Cardiac fibroblast (primary cell): ENCODE measurements at places on chromosomes 5 and 9.
A peak's percentile ranks its signal among the peaks of the same experiment; 100 is the strongest.

GRCh38 chr5:120092649-120093048 lies 371.5 kb upstream of the PRR16 start:
- DNase-seq: no peak

- DNase-seq: no peak
These were observed 65.3 kb upstream of the PPP1R26 start for GRCh38 chr9:135414293-135414692.

GRCh38 chr5:180590543-180591310 lies 572 bp downstream of the SCGB3A1 start:
- DNase-seq: no peak

GRCh38 chr5:59276325-59276675 lies 617.2 kb downstream of the PDE4D start:
- DNase-seq: no peak

DNA sequence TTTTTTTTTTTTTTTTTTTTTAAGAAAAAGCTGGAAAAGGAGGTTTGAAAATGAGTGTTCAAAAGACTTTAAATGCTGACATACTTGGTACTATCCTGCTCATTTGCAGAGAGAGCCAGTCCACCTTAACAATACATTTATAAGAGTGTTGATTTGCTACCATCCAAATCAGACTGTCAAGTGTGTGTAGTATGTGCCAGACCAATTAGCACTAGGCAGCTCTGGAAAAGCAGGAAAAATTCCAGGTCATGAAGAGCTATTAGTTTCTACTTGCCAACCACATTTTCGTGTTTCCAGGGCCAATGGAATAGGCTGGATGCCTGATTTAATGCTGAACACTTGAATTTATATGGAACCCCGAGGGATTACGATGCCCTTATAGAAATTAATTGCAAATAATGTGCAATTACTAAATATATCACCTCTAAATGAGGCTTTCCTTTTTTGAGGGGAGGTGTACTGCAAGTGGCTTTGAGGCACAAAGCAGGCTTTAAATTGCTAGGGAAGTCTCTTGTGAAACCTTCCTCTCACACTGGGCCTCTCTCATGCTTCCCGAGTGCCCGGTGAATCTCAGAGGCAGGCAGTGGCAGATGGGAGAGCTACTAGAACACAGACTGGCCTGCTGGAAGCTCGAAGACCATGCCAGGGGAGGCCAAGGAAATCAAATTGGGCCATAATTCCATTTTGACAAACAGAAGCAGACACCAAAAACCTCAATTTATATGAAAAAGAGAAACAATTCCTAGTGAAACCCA lies 178.7 kb downstream of the PPP2R2B start:
- no peak for DNase-seq

- no peak for DNase-seq
These were observed 54.6 kb upstream of the STXBP1 start for GRCh38 chr9:127557466-127557869.

DNA sequence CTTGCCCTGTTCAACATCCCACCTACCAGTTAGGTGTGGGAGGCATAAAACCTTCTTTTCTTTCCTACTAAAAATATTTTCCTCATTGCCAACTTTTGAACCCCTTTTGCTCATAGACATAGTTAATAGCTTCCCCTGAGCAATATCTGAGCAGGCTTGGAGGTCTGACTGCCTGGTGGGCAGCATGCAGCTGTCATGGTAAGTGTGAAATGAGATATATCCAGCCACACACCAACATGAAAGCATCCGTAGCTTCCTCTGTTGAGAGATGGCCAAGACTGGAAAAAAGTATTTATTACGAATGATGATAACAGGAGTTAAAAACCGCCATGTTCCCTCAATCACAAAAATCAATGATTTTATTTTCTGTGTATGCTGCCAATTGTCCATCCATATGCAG lies 190.1 kb downstream of the TMEM38B start:
- DNase-seq: no peak

DNA sequence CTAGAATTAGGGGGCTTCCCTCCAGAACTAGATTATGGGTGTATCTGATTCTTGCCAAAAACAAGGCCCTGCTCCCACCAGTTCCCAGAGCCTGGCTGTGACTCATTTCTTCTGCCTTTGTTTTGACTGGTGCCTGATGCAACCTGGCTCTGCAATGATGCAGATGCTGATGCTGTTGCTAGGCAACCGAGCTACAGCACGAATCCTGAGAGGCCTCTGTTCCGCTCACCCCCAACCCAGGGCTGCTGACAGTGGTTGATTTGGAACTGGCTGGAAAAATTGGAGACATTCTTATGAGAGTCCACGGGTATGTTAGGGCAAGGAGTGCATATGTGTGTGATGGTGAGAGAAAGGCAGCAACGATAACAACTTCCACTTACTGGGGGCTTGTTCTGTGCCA lies 100.3 kb downstream of the NSG2 start:
- peak; percentile 3 for DNase-seq

GRCh38 chr5:56350597-56351170 lies 117.6 kb upstream of the ANKRD55 start:
- DNase-seq: peak; percentile 72

DNA sequence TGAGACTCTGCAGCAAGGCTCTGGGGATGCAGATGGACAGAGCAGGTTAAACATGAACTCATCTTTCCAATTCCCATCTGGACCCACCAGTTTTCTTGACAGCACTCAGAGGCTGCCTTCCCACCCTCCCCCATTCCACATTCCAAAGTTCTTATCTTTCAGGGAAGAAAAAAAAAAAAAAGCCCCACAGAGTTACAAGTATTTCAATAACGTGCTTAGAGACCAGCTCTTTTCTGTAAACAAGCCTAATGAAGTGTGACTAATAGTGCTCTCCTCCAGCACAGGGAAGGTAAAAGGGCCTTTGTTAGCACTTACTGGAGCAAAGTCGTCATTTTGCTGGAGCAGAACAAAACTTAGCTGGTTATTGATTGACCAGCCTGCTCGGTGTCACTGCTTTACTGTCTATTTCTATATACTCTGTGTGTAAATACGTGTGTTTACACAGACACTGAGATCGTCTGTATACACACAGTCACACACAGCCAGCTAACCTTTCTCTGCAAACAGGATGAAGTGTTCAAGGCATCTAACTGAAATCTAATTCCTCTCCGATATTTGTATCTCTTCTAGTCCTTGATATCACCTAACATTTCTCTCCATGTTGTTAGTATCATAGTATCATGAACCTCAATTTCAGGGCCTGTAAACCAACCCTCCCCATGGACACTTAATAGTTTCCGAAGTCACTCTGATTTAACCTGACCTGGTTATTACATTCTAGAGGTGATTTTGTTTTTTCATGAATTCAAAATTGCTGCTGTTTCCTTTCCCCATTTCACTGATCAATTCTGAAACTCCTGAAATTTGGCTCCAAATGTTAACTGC lies 84.9 kb downstream of the ZNF608 start:
- DNase-seq: peak; percentile 91

DNA sequence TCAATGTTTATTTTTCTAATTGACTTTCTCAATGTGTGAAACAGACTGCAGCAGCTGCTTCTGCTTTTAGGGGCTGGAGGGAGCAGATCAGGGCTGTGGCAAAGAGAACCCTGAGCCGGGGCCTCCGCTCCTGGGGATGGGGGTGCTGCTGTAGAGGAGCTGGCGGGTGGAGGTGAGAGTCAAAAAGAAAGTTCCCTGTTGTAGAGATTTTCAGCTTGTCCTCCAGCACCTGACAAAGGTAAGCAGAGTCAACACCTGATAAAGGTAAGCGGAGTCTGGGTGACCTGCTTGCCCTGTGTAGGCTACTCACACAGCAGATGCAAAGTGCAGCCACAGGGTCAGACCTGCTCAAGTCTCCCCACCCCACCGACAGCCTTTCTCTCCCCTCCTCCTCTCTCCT lies 252.4 kb upstream of the IRX1 start:
- DNase-seq: no peak

- peak; percentile 10 for DNase-seq
These were observed 806 bp upstream of the CDC42SE2 start for GRCh38 chr5:131262953-131263541.

GRCh38 chr9:89380437-89381307 lies 62.4 kb downstream of the SECISBP2 start:
- DNase-seq: no peak
